ENCODE measurements at places on chromosomes 2 and 18. TPM values are rescaled to one million over a fixed set of nuclear protein-coding genes. Genes with fewer than 3 reads are reported as not detected.

Gene GCC2
- 34.3 TPM for total RNA-seq

DNA sequence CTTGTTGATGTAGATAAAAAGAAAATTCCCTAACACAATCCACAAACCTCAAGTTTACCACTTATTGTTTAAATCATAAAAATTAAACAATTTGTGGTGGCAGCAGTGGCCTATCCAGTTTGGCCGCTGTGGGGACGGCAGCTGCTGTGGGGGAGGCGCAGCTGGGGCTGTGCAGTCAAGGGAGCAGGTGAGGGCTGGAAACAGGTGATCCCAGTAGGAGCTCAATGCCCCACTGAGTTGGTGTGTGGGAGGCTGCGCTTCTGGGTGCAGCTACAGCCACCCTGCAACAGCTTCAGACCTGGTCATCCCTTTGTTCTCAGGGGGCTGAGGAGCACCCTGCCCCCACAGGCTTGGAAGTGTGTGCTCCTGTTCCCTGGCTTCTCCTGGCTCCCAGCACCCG lies 266.0 kb upstream of the FSIP2 start:
- no peaks in the 10 kb centered on the region for H3K36me3 ChIP-seq
- H3K4me1 ChIP-seq, result peaks cover under 1% of the 10 kb centered on the region
- H3K4me3 ChIP-seq, result no peak overlapping the region
- no peak for DNase-seq

DNA sequence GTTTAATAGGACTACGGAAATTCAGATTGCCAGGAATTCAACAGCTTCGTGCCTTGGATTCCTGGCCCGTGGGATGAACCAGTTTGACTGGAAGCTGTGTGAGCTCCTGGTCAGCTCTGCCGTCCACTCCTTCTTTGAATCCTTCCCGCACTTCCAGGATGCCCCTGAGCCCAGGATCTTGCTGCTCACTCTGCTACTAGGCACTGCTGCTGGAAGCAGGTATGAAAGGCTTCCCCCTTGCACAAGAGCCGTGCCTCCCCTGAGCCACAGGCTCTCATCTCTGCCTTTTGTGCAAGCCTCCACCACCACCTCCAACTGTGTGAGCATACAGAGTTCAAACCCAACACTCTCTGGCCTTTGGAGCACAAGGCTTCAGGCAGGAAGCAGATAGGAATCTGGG lies 34.9 kb downstream of the EN1 start:
- no peaks in the 10 kb centered on the region for H3K4me1 ChIP-seq
- no peaks in the 10 kb centered on the region for H3K36me3 ChIP-seq
- no peak overlapping the region for H3K4me3 ChIP-seq
- H3K27me3 ChIP-seq, result peaks cover 2% of the 10 kb centered on the region
- no peak for DNase-seq

DNA sequence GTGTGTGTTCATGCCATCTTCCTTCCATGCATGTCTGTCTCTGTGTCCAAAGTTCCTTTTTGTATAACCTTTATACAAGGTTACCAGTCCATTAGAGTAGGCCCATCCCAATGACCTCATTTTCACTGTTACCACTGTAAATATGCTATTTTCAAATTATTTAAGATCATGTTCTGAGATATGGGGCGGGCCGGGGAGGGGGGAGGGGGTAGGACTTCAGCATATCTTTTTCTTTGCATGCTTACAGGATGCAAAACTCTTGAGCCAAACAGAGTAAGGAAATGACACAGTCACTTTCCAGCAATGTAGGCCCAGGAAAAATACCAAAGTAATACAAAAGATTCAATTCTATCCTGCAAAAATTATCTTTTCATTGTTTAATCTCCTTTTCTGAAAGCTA lies 124.1 kb upstream of the HNRNPA3 start:
- no peak overlapping the region for H3K4me3 ChIP-seq
- H3K27ac ChIP-seq, result no peak overlapping the region
- H3K27me3 ChIP-seq, result no peaks in the 10 kb centered on the region
- no peaks in the 10 kb centered on the region for H3K4me1 ChIP-seq
- no peaks in the 10 kb centered on the region for H3K36me3 ChIP-seq
- no peak for DNase-seq

DNA sequence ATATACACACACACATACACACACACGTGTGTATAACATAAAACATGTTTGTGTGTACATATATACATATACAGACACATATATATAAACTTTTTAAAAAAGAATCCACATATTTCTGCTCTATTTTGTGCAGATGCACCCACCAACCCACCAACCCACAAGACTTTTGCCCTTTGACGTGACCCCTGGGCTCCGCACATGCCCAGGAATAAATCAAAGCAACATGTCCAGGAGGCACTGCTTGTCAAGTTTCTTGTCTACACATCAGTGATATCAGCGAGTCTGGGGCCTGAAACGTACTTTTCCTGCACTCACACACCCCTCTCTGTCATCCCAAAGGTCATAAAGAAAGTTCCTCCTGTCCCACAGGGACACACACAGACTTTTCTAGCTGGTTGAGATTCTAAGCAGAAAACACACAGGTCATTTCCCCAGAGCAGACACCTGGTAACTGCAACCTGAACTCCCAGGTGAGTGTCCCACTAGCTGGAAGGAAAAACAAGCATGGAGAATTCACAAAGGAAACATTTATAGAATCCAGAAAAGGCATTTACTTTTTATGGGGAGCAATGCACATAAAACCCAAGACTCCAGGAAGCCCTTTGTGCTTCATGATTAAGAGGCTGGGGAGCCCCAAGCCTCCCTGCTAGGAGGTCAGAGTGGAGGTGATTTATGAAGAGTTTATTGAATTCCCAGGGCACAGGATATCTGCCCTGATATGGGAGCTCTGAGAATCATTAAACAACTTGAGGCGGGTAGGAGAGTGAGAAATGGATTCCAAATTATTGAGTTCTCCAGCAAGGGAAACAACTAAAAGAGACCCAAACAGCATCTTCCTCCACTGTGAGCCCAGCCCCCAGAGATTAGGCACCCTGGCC lies 211.6 kb downstream of the MGAT5 start:
- DNase-seq, result peak; percentile 57
- H3K27me3 ChIP-seq, result no peaks in the 10 kb centered on the region
- no peak overlapping the region for H3K4me3 ChIP-seq
